ENCODE measurements at places on chromosomes 6 and 20.

- no peaks in the 10 kb centered on the region for H3K4me1 ChIP-seq
- no peak for DNase-seq
- H3K27me3 ChIP-seq, result no peaks in the 10 kb centered on the region
- H3K4me3 ChIP-seq, result no peak overlapping the region
- H3K36me3 ChIP-seq, result no peaks in the 10 kb centered on the region
Observed at GRCh38 chr6:51350308-51350904, 531.7 kb downstream of the TFAP2B start.

DNA sequence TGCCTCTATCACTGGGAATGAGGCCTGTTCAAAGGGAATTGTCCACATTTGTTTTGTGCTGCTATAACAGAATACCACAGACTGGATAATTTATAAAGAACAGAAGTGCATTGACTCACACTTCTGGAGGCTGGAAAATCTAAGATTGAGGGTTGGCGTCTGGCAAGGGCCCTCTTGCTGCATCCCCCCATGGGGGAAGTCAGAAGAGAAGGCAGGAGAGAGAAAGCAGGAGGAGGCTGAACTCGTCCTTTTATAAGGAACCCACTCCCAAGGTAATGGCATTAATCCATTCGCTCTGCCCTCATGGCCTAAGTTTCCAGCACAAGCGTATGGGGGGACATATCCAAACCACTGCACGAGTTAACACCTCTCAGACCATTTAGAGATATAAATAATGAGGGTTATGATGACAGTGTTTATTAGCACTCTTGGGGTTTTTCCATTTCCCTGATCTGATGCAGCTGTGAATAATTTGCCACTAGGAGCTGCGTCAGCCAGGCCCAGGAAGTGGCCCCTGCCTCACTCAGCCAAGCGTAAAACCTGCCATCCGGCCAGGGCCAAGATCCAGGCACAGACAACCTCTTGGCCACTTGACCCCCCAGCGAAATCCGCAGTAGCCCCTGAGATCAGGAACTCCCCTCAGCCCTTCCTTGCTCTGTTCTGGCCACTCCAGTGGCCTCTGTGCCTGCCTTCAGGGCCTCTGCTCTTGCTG, 14.2 kb upstream of the SLCO4A1 start:
- no peaks in the 10 kb centered on the region for H3K27me3 ChIP-seq
- no peak overlapping the region for H3K27ac ChIP-seq

- no peaks in the 10 kb centered on the region for H3K4me1 ChIP-seq
- no peaks in the 10 kb centered on the region for H3K27me3 ChIP-seq
- peak overlapping the region; percentile 52 for H3K27ac ChIP-seq
- H3K4me3 ChIP-seq, result peak overlapping the region; percentile 16
- H3K36me3 ChIP-seq, result no peaks in the 10 kb centered on the region
Observed at GRCh38 chr6:148559848-148560433, 186.9 kb upstream of the UST start.

DNA sequence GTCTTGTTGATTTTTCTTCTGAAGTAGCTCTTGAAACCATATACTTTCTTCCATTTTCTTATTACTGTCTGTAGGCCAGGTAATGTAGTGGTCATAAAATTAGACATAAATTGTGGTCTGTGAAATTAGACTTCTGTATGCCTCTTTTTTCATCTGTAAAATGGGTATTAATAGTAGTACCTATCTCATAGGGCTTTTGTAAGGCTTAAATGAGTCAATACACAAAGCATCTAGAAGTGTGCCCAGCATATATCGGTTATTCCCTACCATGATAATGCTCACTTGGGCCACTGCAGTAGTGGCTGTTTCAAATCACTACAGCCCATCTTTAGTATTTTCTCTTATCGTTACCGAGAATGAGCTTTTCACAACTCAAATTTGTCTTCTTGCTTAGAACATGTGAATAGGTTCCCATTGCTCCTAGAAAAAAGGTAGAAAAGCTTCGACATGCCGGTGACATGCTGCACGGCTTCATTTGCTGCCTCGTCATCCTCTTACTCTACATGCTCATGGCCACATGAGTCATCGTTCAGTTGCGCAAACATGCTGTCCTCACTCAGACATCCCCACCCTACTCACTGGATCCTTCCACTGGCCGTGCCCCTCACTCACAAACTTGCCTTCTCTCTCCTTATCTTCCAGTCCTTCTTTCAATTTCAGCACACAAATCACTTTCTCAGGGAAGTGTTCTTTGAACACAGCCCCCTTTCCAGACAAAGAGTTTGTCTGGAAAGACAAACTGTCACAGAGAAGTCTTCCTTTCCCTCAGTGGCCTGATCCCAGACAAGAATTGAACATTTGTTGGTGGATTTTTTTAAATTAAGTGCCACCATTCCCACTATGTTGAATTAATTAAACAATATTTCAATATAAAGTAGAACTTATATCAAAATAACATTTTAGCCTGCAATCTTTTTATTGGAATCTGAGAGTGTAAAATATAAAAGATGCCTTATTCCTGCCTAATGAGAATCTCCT, 32.2 kb upstream of the ERVFRD-1 start:
- H3K36me3 ChIP-seq, result no peaks in the 10 kb centered on the region
- H3K27ac ChIP-seq, result no peak overlapping the region
- no peak overlapping the region for H3K4me3 ChIP-seq
- no peak for DNase-seq
- H3K27me3 ChIP-seq, result no peaks in the 10 kb centered on the region
